HL-60 (cell line): ENCODE measurements at places on chromosomes 6 and 20.

- DNase-seq, result peak; percentile 77
Observed at GRCh38 chr20:23193801-23194384, 107.8 kb upstream of the CD93 start.

GRCh38 chr20:21490105-21490504 is 23.8 kb downstream of the NKX2-2 start:
- no peak for DNase-seq

DNA sequence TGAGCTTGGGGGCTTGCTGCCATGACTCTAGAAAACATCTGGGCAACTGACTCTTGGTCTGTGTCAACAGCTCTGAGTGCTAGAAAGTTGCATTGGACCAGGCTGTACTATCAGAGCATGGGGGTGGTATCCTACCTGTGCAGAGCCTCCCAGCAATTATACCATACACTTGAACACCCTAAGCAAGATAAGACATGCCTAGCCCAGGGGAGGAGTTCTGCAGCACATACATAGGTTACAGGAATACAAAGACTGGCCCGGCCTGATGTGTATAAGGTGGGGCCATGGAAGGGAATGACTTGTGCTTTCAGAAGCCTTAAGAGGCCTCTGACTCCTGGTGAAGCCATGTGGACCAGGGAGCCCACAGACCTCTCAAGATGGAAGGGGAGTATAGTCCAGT is 11.4 kb upstream of the MOCS1 start:
- no peak for DNase-seq

DNA sequence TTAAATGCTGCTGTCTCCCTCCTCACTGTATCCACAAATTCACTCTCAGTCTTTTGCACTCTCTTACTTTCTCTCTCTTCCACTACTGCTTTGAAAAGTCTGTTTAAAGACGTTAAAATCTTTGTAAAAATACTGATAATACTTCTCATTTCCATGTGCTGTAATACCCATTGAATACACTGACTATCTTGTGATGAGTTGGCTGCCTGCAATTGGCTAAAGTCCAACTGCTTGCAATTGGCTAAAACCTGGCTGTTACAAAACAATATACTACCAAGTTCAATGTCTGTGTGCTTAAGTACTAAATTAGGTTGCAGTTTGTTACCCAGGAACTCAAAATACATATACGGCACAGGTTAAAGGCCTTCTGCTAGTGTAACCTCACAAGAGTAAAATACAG is 264.8 kb downstream of the THBS2 start:
- DNase-seq, result no peak

GRCh38 chr6:52016915-52017748 is 70.3 kb downstream of the PKHD1 start:
- DNase-seq, result no peak

- DNase-seq, result no peak
Observed at GRCh38 chr6:167442245-167442644, 117.4 kb downstream of the TTLL2 start.
